Suprapubic skin (tissue), 4 donors: ENCODE measurements at places on chromosomes 11 and 22.

DNA sequence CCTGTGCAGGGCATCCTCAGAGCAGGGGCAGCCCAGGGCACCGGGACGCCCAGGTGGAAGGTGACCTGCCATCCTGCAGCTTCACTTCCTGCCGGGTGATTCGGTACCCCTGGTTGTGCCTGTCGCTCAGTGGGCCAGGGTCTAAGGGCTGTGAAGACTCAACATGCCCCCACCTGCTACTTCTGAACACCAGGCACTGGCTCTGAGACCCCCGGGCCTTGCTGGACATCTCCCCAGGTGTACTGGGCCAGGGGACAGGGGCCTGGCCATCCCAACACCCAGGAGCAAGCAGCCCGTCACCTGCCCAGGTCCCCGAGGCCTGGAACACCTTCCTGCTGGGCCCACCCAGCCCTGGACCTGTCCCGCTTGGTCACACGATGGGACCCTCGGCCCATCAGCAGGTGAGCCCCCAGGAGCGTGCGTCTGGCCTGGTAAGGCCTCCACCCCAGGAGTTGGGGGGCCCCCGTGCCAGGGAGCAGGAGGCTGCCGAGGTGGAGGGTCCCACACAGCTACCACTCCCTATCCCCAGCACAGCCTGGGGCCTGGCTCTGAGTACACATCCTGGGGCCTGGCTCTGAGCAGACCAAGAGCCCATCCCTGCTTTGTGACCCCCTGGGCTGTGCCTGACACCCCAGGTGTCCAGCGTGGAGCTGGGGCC lies 3.9 kb upstream of the MUC5B start:
- DNase-seq, result peak; percentile 75

- no peak for DNase-seq
These were observed 104.7 kb upstream of the E2F8 start for GRCh38 chr11:19345519-19345847.

- DNase-seq, result no peak
These were observed 109.3 kb downstream of the GGTLC2 start for GRCh38 chr22:22753526-22754267.

- no peak for DNase-seq
These were observed 72.5 kb downstream of the MICAL2 start for GRCh38 chr11:12182676-12183541.

GRCh38 chr11:95232666-95233065 lies 1.7 kb upstream of the SESN3 start:
- no peak for DNase-seq

GRCh38 chr11:95076416-95076815 lies 9.7 kb downstream of the SRSF8 start:
- no peak for DNase-seq

GRCh38 chr11:71369411-71369810 lies 78.8 kb downstream of the DHCR7 start:
- DNase-seq, result no peak

DNA sequence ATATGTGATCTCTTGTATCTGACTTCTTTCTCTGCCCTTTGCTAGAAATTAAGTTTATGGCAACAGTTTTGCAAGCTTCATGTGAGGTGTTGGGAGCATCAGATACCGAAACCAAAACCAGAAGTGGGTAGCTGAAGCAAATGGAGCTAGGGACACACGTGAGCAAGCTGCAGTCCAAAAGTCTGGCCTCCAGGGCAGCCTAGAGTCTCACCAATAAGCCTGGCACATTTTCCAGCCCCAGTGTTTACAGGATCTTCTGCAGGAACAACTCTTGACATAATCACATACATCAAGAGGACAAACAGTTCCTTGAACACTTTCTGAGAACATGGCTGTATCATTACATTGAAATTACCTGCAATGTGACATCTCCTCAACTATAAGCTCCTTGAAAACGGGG lies 114.1 kb downstream of the LARGE1 start:
- no peak for DNase-seq

DNA sequence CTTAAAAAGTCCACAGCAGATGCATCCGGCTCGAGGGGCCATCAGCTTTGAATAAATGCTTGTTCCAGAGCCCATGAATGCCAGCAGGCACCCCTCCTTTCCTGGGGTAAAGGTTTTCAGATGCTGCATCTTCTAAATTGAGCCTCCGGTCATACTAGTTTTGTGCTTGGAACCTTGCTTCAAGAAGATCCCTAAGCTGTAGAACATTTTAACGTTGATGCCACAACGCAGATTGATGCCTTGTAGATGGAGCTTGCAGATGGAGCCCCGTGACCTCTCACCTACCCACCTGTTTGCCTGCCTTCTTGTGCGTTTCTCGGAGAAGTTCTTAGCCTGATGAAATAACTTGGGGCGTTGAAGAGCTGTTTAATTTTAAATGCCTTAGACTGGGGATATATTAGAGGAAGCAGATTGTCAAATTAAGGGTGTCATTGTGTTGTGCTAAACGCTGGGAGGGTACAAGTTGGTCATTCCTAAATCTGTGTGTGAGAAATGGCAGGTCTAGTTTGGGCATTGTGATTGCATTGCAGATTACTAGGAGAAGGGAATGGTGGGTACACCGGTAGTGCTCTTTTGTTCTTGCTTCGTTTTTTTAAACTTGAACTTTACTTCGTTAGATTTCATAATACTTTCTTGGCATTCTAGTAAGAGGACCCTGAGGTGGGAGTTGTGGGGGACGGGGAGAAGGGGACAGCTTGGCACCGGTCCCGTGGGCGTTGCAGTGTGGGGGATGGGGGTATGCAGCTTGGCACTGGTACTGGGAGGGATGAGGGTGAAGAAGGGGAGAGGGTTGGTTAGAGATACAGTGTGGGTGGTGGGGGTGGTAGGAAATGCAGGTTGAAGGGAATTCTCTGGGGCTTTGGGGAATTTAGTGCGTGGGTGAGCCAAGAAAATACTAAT lies 1.9 kb downstream of the NEAT1 start:
- DNase-seq, result peak; percentile 82

DNA sequence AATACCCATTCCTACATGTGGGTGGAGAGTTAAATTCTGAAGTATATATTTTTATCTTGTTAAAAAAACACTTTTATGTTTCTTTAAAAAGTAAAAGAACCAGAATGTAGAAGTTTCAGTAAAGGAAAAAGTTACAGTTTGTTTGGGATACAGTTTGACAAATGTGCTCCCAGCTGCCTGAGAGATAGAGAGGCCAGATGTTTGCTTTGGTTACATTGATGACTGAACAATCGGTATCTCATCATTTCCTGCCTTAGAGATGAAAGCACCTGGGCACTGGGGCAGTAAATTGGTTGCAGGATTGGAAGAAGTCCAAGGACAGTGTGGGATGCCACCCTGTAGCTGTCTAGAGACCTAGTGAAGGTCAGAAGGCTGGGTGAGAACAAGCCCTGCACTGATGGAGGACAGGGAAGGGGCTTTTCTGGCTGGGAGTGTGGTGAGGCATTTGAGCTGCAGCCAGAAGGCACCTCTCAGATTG lies 16.6 kb downstream of the MED15 start:
- DNase-seq, result no peak

- no peak for DNase-seq
These were observed 142.5 kb upstream of the TEAD1 start for GRCh38 chr11:12531681-12532080.

DNA sequence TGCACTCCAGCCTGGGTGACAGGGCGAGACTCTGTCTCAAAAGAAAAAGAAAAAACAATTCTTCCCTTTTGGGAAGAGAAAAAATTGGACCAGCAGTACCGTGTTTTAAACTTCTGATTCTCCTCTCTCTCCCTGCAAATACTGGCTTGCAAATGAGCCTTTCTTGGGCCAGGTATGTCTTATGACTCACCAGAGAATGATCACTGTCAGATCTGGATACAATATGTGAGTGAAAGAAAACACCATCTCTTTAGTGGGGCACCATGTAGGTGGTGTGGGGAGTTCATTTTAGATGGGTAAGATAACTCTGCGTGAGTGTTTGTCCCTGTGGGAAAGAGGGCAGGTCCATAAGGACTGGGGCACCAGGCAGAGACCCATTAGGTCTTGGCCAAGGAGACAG lies 2.4 kb upstream of the SCGB2A2 start:
- DNase-seq, result no peak

DNA sequence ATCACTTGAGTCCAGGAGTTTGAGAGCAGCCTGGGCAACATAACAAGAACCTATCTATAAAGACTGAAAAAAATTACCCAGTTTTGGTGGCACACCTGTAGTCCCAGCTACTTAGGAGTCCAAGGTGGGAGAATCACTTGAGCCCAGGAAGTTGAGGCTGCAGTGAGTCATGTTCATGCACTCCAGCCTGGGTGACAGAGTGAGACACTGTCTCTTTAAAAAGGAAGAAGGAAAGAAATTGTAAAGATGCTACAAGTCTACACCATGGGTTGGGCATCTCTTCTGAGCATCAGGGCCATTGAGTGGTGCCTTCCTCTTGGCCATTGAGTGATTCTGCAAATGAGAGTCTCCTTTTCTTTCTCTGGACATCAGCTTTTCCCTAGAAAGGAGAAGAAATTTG lies 15.7 kb upstream of the MTMR3 start:
- DNase-seq, result no peak
